CD14-positive monocyte (primary cell): ENCODE measurements at places on chromosomes 16 and 17.

DNA sequence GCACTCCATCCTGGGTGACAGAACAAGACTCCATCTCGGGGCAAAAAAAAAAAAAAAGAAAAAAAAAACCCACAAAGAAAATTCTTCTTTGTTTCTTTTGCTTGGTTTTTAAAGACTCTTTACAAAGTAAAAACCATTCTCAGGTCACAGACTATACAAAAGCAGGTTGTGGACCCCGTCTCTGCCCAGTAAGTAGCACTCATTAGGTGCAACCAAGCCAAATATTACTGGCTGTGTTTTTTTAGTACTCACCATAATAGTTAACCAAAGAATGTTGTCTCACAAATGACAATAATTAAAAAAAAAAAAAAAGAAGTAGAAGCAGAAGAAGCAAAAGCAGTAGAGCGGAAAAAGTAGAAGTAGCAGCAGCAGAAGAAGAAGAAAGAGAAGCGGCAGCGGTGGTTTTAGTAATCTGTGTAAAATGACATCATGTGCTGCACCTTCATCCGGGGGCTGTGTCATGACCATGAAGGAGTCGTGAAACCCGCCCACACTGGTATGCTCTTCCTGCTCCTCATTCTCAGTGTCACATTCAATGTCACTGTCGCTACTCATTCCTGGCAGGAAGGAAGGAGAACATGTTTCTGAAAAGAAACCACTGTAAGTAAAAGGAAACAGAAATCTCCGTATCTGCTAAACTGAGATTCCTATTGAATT lies 105.4 kb downstream of the TRIM37 start:
- peak; percentile 80 for DNase-seq

DNA sequence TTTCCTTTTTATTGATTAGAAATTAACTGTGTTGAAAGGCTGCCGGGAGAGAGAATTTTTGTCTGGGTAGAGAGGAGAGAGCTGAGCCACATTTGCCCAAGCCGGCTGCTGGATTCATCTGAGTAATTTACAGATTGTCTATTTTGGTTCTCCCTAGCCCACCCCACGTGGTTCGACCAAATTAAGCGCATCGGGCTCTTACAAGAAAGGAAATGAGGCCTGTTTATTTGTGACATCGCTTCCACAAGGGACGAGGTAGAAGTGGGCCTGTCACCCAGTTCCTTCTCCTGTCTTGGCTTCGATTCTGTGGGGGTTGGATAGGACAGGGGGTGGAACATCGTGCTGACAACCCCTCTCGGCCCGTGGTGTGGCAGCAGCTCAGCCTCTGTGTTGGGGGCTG lies 42.9 kb downstream of the SYT17 start:
- DNase-seq = peak; percentile 59

DNA sequence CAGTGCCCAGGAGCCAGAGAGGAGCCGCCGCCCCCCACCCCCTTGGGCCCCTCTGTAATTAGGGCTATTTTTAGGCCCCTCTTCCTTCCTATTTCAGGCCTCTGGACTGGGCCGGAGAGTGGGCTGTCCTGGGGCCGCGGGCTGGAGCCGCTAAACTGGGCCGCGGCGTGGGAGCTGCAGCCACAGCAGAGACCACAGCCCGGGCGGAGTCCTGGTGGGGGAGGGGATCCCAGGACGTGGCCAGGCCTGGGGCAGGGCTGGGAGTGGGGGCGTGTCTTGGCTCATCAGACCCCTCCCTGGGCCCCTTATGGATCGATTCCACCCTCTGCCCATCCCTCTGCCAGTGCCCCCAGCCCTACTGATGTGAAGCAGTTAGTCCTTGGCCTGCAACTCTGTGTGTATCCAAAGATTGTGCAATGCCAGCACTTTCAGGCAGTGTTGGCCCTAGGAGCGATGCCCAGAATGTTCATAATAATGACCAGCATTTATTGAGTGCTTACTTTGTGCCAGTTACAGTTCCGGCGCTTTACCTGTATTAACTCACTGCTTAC lies 15.0 kb upstream of the TAC4 start:
- DNase-seq = no peak

GRCh38 chr17:70288540-70289290 lies 119.4 kb downstream of the KCNJ2 start:
- DNase-seq = peak; percentile 98

- DNase-seq = no peak
These were observed 40.4 kb upstream of the CORO6 start for GRCh38 chr17:29663155-29663554.

- DNase-seq = no peak
These were observed 14.9 kb downstream of the FBF1 start for GRCh38 chr17:75925912-75926311.

GRCh38 chr17:10081571-10082169 lies 116.7 kb downstream of the GAS7 start:
- no peak for DNase-seq

DNA sequence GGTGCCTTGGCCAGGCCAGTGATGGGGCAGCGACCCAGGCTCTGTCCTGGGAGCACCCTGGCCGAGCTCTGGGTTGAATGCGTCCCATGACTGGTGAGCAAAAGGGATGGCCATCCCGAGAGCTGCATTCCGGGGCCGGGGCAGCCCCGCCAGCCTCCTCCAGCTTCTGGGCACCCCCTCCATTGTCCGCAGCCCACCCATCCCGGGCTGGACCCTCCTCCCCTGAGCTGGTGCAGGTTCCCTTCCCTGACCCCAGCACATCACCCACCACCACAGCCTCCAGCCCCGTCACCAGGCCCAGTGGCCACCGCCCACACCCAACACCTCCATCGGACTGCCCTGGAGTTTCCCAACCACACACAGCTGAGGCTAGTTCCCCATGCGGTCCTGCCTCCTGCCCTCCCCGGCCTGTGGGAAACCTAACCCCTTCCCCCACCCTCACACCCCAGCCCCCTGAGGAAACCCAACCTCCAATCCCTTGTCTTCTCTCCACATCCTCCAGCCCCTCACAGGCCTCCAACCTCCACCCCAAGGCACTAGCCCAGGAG lies 16.2 kb upstream of the PVALEF start:
- DNase-seq = peak; percentile 89

GRCh38 chr17:79883202-79883601 lies 44.0 kb upstream of the CBX4 start:
- no peak for DNase-seq

GRCh38 chr16:72262711-72263110 lies 90.8 kb upstream of the PMFBP1 start:
- DNase-seq = no peak

- DNase-seq = no peak
These were observed 26.1 kb upstream of the DHRS7B start for GRCh38 chr17:21100636-21101035.

DNA sequence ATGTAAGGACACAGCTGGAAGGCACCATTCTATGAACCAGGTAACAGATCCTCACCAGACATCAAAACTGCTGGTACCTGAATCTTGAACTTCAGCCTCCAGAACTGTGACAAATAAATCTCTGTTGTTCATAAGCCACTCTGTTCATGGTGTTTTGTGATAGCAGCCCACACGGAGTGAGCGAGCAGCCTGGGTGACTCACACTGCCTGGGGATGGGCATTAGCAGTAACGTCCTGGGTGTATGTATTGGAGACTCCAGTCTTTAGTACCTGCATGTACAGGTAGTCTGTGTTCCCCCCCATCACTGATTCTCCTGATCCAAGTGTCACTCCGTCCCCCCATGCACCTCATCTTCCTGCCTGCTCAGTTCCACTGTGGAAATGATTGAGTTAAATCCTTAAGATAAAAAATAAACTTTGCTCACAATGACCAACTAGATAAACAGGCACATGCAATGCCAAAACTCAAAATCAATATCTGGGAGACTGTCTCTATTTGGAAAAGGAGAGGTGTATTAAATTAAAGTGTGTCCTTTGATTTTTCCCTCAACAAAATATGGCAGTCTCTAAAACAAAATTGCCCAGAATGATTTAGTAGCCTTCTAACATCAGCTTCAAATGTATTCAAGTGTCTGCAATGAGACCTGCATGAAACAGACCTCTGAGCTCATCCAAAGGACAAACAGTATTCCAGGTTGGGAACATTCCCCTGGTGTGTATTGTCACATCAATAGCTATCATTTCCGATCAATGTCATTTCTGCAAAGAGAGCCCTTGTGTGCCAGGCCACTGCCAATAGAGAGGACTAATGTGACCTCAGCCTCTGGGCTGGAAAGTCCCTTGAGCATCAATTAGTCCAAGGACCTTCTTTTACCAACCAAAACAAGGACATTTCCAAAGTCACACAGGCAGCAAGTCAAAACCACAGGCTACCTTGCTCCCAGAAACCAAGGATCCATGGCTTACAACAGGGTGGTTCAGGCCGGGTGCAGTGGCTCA lies 12.2 kb upstream of the VAT1L start:
- no peak for DNase-seq

DNA sequence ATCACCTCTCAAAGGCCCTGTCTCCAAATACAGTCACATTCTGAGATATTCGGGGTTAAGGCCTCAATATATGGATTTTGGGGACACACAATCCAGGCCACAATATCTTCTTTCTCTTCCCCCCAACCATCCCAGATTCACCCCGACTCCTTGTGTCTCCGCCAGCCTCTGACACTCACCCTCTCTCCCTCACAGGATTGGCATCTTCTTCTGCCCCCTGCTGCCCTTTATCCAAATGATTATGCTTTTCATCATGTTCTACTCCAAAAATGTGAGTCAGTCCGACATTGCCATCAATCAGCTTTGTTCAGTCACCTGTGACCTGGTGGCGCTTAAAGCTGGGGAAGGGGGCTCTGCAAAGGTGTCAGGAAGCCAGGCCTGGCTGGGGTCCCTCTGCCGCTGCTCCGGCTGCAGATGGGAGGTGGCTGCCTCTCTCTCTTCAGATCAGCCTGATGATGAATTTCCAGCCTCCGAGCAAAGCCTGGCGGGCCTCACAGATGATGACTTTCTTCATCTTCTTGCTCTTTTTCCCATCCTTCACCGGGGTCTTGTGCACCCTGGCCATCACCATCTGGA lies 35.1 kb downstream of the GDE1 start:
- DNase-seq = no peak

DNA sequence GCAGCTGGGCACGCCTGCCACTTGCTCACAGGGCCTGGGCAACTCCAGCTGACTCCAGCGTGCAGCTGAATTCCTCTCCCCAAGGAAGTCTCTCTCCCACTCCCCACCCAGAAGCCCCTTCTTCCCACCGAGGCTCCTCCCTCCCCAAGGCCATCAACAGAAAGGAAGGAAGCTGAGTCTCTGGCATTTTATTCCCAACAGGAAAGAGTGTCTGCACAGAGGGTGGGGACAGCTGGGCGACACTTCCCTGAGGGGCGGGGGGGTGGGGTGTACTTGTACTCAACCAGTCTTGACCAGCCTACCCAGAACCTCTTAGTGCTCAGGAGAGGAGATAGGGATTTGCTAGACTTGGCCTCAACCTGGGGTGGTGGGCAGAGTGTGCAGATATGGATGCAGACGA lies at the start of gene EXOC3L1:
Gene EXOC3L1 (minus strand): TSS at position 96 of the 400 bp plus-strand sequence. CDS start 460 bp downstream, outside the sequence.
- DNase-seq = no peak

GRCh38 chr16:67942200-67942509 lies 1.8 kb downstream of the LCAT start:
- no peak for DNase-seq

GRCh38 chr17:10821770-10822169 lies 16.1 kb downstream of the PIRT start:
- DNase-seq = no peak
